Aortic smooth muscle cell (primary cell): ENCODE measurements at places on chromosomes 7 and 10. TPM values are rescaled to one million over a fixed set of nuclear protein-coding genes. Genes with fewer than 3 reads are reported as not detected.

Gene SPDYE18
- total RNA-seq, result 0.26 and 0.56 TPM in 2 replicates

Gene SLC26A5
- not detected in 2 replicates for total RNA-seq

Gene ARHGAP19
- 8.1 and 9.1 TPM in 2 replicates for total RNA-seq

Gene HOXA11
- not detected in 2 replicates for total RNA-seq

Gene TBXAS1
- 0.92 and 1.4 TPM in 2 replicates for total RNA-seq

Gene VWA2
- total RNA-seq, result under 0.01 TPM in 1 of 2 replicates, not detected in the other
